ENCODE measurements at places on chromosomes 13 and 19.

DNA sequence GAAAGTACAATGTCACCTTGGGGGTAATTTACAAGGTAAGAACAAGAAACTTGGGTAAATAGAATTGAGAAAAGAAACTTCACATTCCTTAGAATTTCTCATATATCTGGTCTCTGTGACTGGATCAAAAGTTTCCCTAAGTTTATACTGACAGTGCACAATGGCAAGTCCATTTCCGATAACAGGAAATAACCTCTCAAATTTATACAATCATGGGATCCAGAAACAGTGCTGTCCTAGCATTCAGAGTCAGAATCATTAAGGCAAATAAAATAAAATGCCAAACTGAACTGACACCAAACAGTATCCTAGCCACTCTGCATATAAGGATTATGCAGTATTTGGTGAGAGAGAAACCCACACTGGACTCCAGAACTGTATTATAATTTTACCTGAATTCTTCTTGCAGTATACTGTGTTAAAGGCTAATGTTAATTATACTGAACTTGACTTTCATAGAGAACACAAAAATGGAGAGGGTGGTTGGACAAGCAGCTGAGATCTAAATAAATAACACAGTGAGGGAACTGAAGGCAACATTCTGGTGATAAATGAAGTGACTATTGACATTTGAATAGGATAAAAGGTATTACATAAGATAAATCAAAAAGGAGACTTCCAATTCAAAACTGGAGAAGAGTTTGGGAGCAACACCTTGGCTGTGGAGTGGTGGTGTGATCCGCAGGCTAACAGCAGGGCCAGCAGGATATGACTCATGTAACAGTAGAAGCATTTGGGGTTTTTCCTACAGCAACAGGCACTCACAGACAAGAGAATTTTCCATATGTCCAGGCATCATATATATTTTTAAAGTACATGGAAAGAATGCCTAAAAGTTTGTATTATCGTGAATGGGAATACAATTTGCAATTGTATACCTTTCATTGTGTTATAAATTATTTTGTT, 932.5 kb upstream of the MIR17HG start:
- no peak for DNase-seq

DNA sequence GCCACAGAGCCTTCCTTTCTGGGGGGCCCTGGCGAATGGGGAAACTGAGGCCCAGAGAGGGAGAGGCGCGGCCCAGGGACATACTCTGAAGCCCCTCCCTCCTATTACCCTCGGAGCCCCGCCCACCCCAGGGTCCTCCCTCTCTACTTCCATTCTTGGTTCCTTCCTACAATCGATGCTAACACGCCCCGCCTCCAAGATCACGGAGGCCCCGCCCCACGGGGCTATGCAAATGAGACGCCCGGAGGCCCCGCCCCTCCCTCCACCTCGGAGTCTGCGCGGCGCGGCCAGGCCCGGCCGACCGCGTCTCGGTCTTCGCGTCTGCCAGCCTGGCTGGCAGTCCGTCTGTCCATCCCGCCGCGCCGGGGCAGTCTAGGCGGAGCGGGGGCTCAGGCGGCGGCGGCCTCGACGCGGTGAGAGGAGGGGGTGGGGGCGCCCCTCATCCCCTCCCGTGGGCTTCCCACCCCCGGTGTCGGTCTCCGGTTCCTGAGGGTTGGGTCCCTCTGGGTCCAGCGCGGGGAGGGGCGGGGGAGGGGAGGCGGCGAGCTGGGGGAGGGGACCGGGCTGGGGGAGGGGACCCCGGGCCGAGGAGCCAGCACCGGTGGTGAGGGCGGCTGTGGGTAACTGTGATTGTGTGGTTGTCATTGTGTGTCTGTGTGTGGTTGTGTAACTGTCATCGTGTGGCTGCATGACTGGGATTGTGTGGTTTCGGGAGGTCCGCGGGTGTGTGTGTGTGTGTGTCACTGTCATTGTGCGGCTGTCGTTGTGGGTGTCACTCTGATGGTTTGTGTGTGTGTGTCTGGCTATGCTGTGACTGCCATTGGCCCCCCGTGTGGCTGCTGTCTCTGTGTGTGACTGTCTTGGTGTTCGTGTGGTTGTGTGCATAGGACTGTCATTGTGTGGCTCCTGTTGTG, at the start of gene PLPPR2:
Gene PLPPR2 (plus strand): TSS at position 273 of the 914 bp plus-strand sequence. CDS start 2,242 bp downstream, outside the sequence.
- peak; percentile 91 for DNase-seq

GRCh38 chr19:2800506-2800905, 15.2 kb downstream of the THOP1 start:
- DNase-seq = no peak

DNA sequence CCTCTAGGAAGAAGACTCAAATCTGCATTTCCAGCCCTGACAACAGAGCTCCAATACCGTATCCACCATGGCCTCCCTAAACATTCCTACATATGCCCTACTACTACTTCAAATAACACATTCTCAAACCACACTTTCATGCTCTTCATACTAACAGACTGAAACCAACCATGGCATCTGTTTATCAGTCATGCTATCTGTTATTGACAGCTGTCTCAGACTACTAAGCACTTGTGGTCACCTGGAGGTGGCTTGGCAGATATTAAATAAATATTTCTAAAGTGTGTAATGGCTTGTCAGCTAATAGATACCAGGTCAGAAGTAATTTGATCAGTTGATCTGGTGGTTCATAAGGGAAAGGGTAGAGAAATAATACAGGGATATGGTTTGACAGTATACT, 489.1 kb downstream of the DIAPH3 start:
- DNase-seq = no peak

- no peak for DNase-seq
These were observed 147.2 kb upstream of the VSTM2B start for GRCh38 chr19:29378543-29379080.

DNA sequence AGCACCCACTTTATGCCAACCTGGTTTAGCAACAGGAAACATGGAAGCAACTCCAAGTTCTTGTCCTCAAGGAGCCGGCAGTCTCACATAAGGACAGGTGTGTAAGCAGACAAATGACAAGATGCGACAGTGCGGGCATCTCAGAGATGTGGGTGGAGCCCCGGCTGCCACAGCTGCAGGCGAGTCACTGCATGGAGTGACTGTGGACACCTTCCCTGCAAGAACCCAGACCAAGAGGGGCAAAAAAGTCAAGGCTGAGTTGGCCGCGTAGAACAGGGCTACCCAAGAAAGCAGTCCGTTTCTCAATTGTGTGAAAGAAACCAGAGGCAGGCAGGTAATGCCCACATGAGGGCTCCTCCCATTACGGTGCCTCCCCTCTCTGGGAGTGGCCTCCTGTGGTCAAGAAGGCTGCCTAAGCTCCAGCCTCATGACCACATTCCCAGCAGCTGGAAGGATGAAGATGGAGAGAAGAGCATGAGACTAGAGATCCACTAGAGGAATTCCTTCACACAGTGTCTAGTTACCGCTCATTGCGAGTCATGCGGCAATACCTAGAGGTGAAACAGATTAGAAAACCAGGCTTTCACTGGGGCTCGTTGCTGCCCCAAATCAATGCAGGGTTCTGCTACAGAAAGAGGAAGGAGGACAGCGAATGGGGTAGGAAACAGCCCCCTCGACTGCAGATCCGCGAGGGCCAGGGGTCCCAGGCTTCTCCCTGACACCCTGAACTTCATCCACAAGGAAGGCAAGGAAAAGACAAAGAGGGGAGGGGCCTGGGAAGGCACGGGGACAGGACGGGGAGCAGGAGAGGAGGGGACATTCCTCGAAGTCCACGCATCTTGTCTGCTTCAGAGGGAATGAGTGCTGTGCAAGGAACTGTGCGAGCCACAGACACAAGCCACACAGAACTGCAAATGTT, 80.2 kb downstream of the SPACA7 start:
- DNase-seq = no peak

Data from Calu3 (cell line).